ENCODE measurements at places on chromosomes 12 and 14.

GRCh38 chr14:103194256-103195045 lies 71.2 kb downstream of the TNFAIP2 start:
- no peak for DNase-seq

DNA sequence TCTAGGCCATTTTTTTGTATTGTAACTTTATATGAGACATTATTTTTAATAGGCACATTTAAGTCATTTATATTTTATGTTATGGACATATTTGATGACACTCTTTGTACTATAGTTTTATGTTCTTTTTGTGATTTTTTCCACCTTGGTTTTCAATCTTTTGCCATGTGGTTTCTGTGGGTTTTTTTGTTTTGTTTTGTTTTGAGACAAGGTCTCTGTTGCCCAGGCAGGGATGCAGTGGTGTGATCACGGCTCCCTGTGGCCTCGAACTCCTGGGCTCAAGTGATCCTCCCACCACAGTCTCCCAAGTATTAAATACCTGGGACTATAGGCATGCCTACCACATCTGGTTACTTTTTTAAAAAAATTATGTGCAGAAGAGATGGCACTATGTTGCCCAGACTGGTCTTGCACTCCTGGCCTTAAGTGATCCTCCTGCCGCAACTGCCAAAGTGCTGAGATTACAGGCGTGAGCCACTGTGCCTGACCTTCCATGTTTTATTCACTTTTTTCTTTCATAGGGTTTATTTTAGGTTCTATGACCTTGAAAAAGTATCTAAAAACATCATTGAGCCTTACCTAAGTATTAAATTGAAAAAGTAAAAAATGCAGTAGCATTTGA lies 16.3 kb downstream of the MSRB3 start:
- no peak for DNase-seq

- DNase-seq, result no peak
Measured at GRCh38 chr12:127455347-127456265, 811.4 kb upstream of the TMEM132C start.

DNA sequence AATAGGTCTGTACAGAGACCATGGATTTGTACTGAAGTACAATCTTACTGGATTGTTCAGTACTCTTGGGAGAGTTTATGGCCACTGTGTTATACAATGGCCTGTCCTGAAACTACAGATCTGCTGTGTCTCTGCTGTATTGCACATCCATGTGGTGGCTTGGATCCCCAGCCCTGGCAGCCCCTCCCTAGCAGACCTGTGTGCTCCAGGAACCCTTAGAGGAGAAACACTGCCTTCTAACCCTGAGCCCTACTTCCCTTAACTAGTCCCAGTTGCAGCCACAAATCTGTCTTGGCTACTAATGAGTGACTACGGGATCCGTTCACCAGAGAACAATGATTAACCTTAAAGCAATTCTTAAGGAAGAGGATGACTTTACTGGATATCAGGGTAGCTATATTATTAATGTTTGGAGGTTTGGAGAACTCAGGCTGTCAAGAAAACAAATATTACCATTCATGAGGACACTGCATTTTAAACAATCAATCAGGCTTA lies 27.7 kb downstream of the RNF34 start:
- DNase-seq, result no peak

DNA sequence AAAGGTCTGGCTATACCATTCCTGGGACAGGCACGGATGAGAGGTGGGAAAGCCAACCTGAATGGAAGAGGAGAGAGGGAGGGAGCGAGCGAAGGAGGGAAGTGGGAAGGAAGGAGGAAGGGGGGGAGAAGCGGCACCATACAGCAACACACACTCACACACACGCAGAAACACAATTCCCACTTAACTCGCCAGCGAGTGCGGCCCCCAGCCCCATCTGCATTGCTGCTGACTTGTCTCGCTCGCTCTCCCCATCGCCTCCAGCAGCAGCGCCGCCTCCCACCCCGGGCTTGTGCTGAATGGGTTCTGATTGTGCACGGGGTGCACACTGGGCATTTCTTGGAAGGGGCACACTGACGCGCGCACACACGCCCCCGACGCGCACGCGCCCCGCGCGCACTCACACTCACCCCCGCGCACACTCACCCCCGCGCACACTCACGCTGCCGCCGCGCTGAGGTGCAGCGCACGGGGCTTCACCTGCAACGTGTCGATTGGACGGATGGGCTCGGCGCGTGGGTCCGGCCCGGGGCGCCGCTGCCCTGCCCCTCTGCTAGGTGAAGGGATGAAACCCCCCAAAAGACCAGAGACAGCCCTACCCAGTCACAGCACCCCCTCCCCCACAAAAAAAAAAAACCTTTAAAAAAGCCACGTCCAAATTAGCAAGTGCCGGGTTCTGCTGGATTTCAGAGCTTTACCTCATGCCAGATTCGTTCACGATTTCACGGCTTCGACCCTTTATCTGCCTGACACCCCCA lies 685 bp downstream of the GRIN2B start:
- no peak for DNase-seq

- DNase-seq, result no peak
Measured at GRCh38 chr12:54430471-54431069, 11.5 kb upstream of the ITGA5 start.

- DNase-seq, result no peak
Measured at GRCh38 chr12:104354868-104355570, 51.5 kb downstream of the EID3 start.

- no peak for DNase-seq
Measured at GRCh38 chr12:75814851-75815754, 216.5 kb downstream of the PHLDA1 start.

- DNase-seq, result no peak
Measured at GRCh38 chr12:113634982-113635381, 163.3 kb upstream of the LHX5 start.

DNA sequence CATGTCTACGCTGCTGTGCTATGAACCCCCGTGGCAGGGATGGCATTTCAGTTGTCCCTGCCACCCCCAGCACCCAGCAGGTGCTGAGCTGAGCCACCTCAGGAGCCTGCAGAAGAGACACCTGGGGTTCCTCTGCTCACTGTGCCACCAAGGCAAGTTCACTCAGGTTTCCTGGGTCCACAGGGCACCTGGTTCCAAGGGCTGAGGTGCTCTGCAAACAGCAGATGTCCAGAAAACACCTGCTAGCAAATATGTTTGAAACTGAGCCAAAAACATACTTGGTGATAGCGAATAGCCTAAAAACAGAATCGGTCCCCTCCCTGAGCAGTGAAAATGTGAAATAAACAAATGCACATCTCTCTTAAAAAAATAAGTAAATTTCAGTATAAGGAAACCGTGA lies 35.6 kb upstream of the GPR68 start:
- DNase-seq, result no peak

- DNase-seq, result no peak
Measured at GRCh38 chr12:120473807-120474615, 4.5 kb upstream of the SRSF9 start.

Data from effector CD8-positive, alpha-beta T cell (primary cell).